Muscle of leg (tissue), 16 donors: ENCODE measurements at places on chromosomes 4 and X. TPM values are rescaled to one million over a fixed set of nuclear protein-coding genes. Genes with fewer than 3 reads are reported as not detected.
A peak's percentile ranks its signal among the peaks of the same experiment; 100 is the strongest.

Gene LANCL3
- 0.13 TPM for total RNA-seq

- no peak for DNase-seq
Measured at GRCh38 chr4:97548943-97549583, 594.2 kb downstream of the STPG2 start.

- no peak for DNase-seq
Measured at GRCh38 chrX:20414066-20414465, 147.4 kb upstream of the RPS6KA3 start.

GRCh38 chrX:31423609-31424189 lies 351.9 kb upstream of the FTHL17 start:
- DNase-seq, result peak; percentile 89

DNA sequence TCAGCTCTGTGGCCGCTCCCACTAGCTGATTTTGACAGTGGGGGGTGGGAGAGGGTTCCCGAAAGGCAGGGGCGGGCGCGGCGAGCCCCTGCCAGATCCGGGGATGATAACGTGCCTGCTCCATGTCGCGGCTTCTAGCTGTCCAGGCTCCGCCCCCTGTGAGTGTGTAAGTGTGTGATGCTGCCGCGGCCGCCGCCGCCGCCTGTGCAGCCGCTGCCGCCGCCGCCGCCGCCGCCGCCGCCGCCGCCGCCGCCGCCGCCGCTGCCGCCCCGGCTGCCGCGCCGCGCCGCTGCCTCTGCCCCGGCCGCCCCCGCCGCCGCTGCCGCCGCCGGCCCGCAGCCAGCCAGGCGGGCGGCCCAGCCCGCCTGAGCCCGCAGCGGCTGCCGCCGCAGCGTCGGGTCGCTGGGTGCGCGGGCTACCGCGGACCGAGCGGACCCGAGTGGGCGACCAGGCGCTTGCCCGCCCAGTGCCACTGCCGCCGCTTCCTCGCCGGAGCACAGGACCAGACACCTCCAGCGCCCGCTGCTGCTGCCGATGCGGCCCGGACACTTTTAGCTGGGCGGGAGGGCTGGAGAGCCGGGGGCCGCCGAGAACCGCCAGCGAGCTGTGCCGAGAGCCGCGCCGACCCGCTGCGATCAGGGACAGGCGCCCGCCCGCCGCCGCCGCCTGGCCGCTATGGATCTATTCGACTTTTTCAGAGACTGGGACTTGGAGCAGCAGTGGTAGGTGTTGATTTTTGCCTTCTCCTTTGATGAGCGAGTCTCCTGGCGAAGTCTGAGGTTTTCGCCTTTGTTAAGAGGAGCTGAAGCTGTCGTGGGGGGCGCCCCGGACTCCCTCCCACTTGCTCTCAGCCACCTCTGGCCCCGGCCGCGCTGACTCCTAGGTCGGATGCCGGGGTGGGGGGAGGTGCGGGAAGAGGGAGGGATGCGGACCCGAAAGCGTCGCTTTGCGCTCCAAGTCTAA lies at the start of gene AFF2:
TSS of gene AFF2 (plus strand) at position 195 of the 963 bp plus-strand sequence. CDS start at position 676, 481 bp downstream.
- DNase-seq, result peak; percentile 60

Gene MAGEB10
- total RNA-seq, result not detected

DNA sequence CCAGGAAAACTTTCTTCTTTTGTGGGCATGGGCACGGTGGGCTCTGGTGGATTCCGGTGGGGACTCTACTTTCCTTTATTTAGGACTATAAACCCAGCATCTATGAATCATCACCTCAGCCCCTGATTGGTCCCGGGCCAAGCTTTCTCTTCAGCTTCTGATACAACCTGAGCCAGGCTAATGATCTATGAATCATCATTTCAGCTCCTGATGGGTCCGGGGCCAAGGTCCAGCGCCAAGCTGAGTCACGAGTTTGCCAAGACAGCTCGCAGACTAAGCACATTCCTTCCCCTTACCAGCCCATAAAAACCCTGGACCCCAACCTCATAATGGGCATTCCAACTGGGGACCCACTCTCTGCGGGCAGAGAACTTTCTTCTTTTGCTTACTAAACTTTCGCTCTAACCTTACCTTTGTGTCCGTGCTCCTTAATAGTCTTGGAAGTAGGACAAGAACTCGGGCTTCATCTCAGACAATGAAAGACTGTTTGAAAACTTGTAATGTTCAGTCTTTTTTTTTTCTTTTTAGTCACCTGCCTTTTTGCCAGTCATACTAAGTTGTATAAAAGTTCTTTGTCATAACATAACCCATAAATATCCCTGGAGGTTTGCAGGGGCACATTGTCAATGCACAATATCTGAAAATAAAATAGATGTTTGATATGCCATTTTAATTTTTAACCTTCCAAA lies 904.9 kb upstream of the EPHA5 start:
- DNase-seq, result no peak

GRCh38 chr4:121139533-121140222 lies 24.4 kb downstream of the TNIP3 start:
- DNase-seq, result peak; percentile 64
